ENCODE measurements at places on chromosomes 4 and X.

GRCh38 chr4:94345266-94345665 lies 2.6 kb upstream of the HPGDS start:
- DNase-seq = no peak

DNA sequence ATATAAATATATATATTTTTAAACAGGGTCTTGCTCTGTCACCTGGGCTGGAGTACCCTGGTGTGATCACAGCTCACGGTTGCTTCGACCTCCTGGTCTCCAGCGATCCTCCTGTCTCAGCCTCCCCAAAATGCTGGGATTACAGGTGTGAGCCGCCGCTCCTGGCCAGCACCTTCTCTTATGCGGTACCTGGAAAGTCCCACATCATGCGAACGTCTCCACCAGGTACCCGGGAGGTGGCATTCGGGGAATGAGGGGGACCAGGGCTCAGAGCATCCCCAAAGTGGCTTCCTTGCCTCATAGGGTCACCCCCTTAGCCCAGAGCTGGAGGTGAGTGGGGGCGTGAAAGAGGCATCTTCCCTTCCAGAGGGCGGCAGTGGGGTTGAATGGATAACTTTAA lies 84.0 kb upstream of the PPP2R3B start:
- DNase-seq = no peak

DNA sequence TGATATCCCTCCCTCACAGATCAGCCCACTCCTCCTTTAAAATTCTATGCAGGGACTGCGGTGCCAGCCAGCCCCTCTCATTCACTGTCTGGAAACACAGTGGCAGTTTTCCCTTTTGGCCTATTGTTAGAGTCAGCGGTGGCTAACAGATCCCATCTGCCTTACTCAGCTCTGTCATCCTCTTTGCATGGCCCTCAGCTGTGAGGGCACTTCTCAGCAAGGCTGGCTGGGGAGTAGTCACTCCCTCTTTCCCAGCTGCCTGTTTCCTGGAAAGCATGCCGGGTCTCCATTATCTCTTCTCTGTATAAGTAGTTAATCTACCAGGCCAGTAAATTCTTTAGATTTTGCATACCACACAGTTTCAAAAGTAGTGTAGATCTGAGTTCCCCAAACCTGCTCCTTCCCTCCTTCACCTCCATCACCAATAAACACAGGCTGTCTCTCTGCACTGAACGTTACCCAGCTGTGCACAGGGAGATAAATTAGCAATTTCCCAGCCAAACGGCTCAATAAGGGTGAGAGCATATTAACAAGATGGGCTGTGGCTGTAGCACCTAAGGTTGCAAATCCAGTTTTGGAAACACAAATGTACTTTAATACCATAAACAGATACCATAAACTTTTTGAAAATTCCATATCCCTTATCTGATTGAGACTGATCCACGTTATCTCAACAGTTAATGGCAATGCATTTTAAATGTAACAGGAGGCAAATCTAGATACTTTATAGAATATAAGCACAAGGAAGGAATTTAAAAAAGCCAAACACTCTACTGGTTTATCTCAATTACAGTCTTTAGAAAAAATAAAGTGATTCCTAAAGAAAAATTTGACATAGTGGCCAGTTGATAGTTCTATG lies 229.3 kb downstream of the ANKRD50 start:
- no peak for DNase-seq

DNA sequence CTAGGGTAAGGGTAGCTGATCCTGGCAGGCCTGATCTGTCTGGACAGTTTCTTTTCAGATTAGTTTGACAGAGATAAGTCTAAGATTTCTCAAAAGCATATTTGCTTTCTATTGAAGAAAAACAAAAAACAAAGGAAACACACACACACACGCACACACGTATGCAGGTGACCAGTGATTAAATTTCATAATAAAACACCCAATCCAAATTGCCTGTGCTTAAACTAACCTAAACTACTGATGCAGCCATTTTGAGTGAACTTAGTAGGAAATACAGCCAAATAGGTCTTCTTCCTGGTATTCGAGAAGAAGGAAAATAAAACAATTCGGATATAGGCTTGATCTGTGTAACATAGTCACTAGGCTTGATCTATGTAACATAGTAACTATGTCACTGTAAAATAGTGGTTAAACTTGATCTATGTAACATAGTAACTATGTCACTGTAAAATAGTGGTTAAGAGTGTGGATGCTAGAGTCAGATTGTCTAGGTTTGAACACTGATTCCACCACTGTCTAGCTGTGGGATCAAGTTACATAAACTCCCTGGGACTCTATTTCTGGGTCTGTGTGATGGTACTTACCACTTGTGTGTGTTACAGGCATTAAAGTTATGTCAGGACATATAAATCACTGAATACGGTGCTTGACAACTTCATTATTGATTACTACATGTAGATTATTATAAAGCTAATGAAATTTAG lies 9.8 kb upstream of the CCNG2 start:
- no peak for DNase-seq

DNA sequence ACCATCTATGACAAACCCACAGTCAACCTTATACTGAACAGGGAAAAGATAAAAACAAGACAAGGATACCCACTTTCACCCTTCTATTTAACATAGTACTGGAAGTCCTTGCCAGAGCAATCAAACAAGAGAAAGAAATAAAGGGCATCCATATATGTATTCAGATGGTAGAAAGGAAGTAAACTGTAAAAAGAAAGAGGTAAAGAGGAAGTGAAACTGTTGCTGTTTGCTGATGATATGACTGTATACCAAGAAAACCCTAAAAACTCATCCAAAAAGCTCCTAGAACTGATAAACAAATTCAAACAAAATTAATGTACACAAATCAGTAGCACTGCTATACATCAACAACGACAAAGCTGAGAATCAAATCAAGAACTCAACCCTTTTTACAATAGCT lies 538.7 kb upstream of the PABPC4L start:
- DNase-seq = no peak

GRCh38 chr4:95637043-95637600 lies 88.3 kb upstream of the UNC5C start:
- DNase-seq = no peak

DNA sequence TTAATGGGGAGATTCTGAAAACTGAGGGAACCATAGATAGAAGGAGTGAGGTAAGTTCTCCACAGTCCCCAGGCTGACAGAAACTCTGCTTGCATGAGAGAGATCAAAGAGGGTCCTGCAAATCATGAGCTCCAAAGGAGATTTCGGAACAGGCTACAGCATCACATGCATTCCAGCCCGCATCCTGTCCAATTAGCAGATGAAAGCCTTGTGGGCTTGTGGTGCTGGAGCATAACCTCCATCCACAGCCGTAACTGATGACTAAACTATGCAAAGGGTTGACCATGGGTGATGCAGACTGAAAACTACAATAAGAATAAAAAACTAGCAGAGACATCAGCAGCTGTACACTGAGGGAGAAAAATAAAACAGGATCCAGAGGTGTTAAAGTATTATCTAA lies 654.5 kb downstream of the TLL1 start:
- no peak for DNase-seq

GRCh38 chr4:181536196-181536746 lies 706.9 kb upstream of the TENM3 start:
- DNase-seq = no peak

DNA sequence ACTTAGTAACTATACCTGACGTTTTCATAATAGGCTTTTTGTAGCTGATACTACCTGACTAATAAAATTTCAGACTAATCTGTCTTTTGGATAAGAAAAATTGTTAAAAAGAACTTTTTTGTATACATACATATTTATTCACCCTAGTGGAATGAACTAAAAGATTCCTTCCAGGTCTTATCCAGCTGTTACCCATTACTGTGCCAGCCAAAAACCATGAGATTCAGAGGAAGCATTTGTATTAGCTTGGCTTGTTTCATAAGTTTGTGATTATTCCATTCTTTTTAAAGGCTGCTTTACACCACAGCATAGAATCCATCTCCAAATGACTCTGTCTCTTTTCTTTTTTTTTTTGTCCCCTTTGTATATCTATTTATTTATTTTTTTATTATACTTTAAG lies 149.4 kb downstream of the FAT4 start:
- DNase-seq = no peak
